ENCODE measurements at places on chromosomes 2 and 18.

- DNase-seq, result no peak
These were observed 69.1 kb upstream of the B3GNT7 start for GRCh38 chr2:231326404-231326803.

GRCh38 chr2:236080412-236080811, 87.8 kb downstream of the GBX2 start:
- DNase-seq, result no peak

GRCh38 chr2:143604566-143604959, 475.3 kb downstream of the ARHGAP15 start:
- no peak for DNase-seq

DNA sequence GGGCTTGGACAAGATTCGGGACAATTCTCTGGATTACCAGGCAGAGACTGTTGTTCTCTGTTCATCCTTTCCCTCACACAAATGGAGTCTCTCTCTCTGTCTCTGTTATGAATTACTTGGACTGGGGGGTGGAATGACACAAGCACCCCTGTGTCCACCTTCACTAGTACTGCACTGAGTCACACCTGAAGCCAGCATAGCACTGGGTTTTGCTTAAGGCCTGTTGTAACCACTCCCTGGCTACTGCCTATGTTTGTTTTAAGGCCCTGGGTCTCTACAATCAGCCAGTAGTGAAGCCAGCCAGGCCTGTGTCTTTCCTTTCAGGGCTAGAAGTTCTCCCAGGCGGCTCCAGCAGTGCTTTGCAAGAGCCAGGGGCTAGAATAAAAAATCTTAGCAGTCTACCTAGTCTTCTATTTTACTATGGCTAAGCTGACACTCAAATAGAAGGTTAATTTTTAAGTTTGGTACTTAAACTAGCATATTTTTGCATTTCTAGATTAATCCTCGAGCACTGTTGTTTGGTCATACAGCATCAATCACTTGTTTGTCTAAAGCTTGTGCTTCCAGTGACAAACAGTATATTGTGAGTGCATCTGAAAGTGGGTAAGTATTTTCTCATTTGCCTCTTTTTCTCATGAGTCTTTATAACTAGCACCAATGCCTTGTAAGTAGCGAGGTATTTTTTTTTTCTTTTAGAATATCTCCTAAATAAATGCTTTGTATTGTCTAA, 27.8 kb downstream of the WDR7 start:
- DNase-seq, result no peak

DNA sequence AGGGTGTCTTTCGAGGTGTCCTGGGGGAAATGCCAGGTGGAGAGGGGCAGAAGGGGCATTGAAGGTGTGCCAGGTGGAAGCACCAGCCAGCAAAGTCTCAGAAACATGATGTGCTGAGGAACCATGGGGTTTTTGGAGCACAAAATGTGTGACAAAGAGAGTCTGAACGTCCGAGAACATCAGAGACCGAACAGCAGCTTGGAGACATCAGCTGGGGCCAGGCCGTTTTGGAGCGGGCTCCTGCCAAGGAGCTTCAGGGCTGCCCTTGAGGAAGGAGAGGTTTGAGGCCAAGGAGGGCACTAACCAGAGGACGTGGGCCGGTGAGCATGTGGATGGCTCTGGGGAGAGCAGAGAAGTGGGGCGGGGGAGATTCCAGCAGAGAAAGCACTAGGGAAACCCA, 5.3 kb upstream of the MBP start:
- DNase-seq, result no peak

GRCh38 chr18:51617572-51618260, 420.2 kb upstream of the MEX3C start:
- DNase-seq, result no peak

DNA sequence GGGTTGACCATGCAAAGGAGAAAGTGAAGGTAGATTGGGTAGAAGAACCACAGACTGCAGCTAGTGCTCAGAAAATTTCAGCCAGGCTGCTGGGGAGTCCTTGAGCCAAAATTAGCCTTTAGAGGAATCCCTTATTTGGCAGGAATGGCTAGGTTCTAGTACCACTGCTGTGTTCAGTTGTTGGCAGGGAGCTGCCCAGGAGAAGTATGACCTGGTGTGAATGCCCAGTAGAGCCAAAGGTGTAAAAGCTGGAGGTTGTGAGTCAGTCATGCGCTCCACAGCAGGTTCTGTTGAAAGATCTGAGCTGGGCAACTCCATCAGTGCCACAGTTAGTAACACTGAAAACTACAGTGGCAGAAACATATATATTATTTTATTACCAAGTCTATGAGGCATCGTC, 36.4 kb upstream of the TBR1 start:
- no peak for DNase-seq

DNA sequence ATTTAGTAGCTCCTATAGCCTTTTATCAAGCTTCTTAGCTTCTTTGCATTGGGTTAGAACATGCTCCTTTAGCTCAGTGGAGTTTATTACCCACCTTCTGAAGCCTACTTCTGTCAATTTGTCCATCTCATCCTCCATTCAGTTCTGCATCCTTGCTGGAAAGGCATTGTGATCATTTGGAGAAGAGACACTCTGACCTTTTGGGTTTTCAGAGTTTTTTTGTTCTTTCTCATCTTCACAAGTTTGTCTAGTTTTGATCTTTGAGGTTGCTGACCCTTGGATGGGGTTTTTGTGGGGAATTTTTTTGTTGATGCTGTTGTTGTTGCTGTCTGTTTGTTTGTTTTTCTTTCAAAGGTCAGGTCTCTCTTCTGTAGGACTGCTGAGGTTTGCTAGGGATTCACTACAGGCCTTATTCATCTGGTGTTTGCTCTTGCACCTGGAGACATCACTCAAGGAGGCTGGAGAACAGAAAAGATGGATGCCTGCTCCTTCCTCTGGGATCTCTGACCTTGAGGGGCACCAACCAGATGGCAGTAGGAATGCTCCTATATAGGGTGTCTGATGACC, 13.9 kb upstream of the TANK start:
- DNase-seq, result no peak

GRCh38 chr18:69935319-69936190, 12.1 kb downstream of the CD226 start:
- no peak for DNase-seq

GRCh38 chr2:198008230-198008629, 203.8 kb downstream of the PLCL1 start:
- no peak for DNase-seq

DNA sequence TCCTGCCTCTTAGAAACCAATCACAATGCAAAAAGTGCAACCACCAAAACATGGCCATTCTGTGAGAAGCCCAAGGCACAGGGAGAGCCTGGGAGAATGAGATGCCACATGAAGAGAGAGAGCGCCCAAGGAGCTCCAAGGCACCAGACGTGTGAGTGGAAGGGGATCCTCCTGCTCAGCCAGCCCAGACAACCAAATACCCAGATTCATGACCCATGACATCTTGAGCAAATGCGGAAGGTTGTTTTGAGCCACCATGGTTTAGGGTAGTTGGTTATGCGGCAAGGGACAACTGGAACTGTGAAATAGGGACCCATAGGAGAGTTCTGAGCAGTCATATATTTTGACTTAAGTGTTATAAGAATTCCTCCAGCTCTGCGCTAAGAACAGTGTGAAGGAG, 7.0 kb downstream of the AFF3 start:
- no peak for DNase-seq

DNA sequence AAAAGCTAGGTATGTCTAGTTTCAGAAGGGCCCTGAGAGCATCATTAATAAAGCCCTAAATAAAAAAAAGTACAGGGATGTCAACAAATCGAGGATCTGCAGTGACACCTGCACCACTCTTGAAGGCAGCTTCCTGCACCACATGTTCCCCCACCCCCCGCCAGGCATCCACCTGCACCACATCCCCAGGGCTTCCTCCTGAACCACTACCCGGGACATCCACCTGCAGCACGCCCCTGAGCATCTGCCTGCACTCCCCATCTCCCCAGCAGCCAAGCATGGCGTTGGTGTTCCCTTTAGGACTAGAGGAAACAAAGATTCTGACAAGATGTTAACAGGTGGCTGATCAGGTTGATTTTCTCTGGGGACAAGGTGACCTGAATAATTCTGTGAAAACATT, 55.2 kb downstream of the DLGAP1 start:
- DNase-seq, result no peak

DNA sequence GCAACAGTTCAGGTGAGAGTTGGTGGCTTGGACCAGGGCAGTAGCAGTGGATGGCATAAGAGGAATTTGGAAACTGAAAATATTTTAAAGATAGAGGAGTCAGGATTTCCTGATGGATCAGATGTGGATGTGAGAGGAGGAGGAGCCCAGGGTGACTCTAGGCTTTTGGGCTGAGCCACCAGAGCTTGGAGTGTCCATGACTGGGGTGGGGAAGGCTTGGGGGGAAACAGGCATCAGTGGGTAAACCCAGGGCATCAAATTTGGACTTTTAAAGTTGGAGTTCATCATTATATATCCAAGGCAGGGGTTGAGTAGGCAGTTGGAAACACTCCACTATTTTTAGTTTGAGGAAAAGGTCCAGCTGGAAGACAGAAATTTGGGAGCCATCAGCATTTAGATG, 27.3 kb upstream of the ASB18 start:
- no peak for DNase-seq

Measured in NCI-H524 (cell line).